Posterior vena cava (tissue), 2 donors: ENCODE measurements at places on chromosomes 7 and 10.
A peak's percentile ranks its signal among the peaks of the same experiment; 100 is the strongest.

DNA sequence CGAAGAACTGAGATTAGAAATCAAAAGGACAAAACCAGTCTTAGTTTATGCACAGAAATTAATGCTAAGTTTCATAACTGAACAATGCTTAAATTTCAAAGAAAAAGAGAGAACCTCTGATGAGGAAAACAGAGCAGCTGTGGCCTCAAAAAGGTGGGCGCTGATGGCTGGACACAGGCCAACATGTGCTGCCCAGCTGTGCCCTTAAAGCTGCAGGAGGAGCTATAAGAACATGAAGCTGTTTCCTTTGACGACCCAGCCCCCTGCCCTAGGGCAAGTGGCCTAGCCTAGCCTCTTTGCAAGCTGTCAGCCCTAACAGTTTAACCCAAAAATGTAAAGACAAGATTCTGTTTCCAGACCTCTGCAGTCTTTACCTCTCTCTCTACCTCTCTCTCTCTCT is 107.7 kb downstream of the GRID1 start:
- no peak for DNase-seq

DNA sequence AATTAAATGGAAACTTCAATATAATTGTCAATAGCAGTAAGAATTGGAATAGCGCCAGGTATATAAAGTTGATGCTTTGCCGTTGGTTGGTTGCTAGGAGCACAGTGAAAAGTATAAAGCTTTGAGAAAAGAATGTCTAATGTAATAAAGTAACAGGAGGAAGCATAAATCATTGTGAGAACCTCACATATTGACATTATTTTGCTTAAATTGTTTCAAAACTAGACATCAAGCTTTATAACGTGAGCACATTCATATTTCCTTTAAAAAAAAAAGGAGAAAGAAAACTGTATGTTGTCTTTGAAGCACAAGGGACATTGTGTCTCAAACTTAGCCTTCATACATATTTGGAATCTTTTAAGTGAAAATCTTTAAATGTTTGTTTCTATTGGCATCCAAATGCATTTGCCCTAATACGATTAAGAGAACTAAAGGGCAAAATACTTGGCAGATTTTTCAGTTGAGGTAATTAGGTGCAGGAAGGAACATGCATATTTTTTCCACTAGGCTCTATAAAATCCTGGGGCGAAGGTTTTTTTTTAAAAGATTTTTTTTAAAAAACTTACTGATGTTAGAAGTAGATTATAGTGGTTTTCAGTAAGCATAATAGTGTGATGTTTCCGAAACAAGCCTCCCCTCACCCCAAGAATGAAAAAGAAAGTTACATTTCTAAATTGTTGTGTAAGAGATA is 92.4 kb downstream of the ARID5B start:
- DNase-seq: no peak

GRCh38 chr10:120386896-120387295 is 70.1 kb upstream of the PLPP4 start:
- DNase-seq: no peak

- DNase-seq: no peak
Measured at GRCh38 chr7:44402401-44403060, 77.1 kb upstream of the CAMK2B start.

GRCh38 chr10:10854725-10855124 is 162.9 kb upstream of the CELF2 start:
- no peak for DNase-seq

DNA sequence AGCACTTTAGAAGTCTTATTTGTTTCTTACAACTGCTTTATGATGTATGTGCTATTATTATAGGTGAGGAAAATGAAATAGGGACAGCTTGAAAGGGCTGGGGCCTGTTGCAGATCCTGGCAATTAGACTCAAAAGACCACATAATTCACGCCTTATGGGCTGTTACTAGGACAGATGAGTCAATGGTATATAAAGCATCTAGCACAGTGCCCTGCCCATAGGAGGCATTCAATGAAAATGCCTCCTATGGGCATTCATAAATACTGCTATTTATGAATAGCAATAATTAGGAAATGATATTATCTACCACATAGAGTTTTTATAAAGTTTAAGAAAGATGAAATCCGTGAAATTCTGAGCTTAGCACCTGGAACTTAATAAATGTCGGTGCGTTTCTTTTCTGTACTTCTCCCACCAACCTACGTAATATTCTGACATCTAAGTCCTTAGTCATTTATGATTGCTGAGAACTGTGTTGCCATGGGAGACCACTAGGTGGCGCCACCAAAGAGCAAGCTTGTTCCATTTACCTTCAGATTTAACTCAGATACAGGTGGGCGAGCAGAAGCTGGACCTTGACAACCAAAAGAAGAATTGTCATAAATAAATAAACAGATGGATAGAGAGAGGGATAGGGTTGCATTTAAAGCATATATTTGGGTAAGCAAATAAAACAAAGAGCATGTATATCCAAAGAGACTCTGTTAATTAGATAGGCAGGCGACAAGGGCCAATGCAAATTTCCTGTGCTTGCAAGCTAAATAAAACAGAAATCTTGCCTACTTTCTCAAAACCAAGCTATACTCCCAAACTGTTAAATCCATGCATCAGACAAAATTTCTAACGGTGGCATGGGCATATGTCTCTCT is 699.9 kb downstream of the INHBA start:
- DNase-seq: no peak

DNA sequence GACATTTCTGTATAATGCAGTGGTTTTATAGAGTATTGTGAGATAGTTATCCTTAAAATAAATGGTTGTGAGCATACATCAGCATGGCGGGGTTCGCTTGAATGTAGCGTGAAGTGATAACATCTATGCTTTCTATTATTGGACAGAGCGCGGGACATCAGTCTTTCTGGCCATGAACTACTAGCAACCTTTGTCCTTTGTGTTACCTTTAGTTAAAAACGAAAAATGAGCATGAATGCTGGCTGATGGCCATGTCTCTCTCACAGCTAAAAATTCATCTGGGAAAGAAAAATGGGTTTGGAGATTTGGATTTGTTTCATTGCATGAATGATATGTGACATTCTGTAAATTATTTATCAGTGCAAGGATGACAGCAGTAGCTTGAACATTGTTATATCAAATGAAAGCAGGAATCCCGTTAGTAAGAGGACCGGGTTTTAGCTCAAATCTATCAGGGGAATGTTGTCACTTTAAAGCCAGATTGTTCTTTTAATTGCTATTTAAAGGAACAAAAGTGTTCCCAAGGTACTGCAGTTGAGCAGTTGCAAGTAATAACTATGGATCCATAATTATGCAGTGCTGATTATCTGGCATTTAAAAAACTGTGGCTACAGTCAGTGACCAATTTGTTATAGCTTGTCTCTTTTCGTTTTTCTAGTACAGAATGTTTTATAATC is 131.0 kb downstream of the KAT6B start:
- no peak for DNase-seq

DNA sequence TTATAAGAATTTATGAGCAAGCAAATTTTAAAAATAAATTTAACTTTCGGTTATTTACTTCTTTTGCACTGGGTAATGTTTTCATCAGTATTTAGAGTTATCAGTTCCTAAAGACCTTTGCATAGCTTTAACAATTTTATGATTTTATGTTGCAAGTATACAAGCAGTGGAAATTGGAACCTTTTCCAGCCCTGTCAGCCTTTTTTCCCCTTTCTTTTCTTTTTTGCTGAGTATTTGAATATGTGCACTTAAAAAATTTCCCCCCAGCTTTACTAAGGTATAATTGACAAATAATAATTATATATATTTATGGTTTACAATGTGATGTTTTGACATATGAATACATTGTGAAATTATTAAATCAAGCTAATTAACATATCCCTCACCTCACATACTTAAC is 62.6 kb downstream of the MKLN1 start:
- DNase-seq: no peak

GRCh38 chr10:1348773-1349050 is 292.5 kb downstream of the WDR37 start:
- no peak for DNase-seq

- no peak for DNase-seq
Measured at GRCh38 chr7:15801551-15801950, 115.1 kb upstream of the MEOX2 start.

DNA sequence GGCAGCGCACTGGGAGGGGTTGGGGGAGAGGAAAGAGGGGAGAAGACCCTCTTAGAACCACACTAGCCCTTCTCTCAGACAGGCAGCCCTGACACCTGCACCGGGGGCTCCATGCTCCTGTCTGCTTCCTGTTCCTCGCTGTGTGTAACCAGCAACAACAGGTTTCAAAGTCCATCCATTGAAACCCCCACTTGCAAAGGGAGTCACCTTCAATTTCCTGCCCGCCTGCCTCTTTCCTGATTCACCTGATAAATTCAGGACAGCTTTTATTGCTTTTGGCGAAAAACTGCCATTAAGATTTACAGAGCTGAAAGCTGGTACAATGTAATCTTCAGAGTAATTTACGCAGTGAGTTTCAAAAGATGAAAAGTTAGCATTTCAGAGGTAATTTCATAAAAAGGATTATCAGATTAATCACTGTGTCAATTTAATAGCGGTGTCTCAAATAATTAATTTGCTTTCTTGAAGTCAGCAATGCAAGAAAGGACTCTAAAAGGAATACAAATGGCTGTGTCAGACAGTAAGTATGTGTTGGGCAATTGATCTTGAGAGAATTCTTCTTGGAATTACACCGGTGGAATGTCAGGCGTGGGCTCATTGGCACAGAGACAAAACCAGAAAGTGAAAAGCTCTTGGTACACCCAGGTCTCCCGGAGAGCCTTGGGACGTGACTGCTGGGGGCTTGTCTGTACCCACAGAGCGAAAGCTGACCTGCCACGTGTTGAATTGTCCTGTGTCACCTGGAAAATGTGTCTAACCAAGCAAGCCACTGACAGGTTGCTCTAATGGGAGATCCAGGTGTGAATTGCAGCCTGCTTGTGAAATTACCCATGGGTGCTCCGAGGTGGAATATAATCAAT is 60.7 kb downstream of the TMEM209 start:
- peak; percentile 64 for DNase-seq

- no peak for DNase-seq
Measured at GRCh38 chr7:28219793-28220192, 39.2 kb upstream of the JAZF1 start.
